Activated gamma-delta T cell treated with Interleukin-2 at 50 U/mL for 16 hours (primary cell): ENCODE measurements at places on chromosomes 3 and 15.

GRCh38 chr15:40565333-40566238, 744 bp upstream of the CCDC32 start:
- DNase-seq, result no peak

GRCh38 chr15:83653639-83654378, at the start of gene ADAMTSL3:
Gene ADAMTSL3, plus strand, starts transcription at chr15:83654123. Its CDS starts 1,639 bp downstream, at chr15:83655762.
- DNase-seq, result no peak

DNA sequence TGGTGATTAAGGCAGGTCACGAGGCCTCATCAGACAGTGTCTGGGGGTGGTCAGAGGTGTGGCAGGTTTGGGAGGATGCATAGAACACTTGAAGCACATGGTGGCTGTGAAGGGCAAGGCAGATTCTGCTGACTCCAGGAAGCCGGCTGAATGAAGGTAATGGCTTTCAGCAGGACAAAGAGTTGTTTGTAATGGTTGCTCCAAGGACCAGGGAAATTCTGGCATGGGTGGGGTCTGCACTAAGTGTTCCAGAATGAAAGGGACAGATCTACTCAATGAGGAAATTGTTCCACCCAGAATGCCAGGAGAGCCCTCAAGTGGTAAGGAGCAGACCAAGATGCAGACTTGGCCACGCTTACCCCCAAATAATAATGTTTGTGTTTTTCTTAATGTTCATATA, 70.7 kb upstream of the ACAD9 start:
- no peak for DNase-seq

DNA sequence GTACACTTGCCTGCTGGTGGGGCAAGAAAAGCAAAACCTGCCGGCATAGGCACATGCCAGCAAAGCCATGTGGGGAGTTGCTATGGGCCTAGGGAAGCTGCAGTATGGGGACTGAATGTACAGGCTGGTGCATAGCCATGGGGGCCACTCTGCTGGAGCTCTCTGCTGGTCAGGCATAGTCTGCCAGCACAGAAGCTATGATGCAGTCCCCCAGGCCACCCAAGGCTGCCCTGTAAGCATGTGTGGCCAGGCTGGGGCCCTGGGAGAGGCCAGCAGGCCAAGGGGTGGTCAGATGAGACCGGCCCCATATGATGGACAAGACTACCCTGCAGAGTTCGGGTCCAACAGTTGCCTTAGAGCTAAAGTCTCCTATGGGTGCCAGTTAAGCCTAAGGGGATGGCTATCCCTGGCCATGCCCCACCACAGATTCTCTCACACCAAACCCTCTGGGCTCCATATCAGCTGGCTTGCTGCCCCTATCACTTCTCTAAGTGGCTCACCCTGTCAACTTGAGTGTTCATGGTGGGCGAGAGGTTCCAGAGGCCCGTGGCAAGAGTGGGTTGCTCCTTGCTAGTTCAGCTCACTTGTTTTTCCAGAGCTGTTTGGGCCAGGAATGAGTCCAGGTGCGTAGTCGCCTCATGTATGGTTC, 41.8 kb downstream of the CEP63 start:
- no peak for DNase-seq

DNA sequence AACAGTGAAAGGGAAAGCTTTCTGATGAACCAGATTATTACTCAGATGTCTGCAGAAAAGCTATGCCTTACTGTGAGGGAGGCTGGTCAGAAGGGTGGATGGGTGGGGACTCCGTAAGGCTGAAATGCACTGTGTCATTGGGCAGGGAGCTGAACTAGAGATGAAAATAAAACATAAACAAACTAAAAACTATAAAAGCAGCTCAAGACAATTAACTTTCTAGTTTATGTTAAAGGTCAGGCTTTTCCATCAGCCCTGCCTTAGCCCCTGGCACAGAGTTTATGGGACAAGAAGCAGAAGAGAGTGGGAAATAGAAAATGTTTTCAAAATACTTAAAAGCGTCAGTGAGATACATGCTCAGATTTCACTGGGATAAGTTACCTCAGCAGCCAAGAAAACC, 310.0 kb upstream of the UBE2E2 start:
- DNase-seq, result no peak

DNA sequence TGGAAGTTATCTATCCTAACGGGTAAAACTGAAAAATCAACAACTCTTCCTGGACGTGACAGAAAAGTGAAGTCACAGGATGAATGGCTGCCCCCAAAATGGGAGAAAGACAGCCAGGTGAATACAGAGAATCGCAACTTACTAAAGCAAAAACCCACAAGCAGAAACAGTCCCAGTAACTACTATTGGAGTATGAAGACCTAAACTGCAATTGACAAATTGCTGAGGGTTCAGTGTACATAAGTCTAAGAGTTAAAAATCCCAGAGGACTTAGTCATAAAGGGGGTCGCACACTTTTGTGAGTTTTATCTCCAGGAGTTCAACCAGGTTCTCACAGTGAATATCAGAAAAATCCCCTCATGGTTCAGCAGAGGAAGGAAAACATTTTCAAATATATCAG, 56.8 kb upstream of the IMPG2 start:
- no peak for DNase-seq
